ENCODE measurements at places on chromosomes 6 and 20. TPM values are rescaled to one million over a fixed set of nuclear protein-coding genes. Genes with fewer than 3 reads are reported as not detected.

BTBD3 gene
- 69.8 TPM for polyA plus RNA-seq

PPP1R14C gene
- 18.3 TPM for polyA plus RNA-seq

UBE2J1 gene
- 55.8 TPM for polyA plus RNA-seq

VSX1 gene
- polyA plus RNA-seq: not detected

COX4I2 gene
- polyA plus RNA-seq: 33.8 TPM

SLC22A16 gene
- polyA plus RNA-seq: 0.15 TPM

- H3K36me3 ChIP-seq: no peaks in the 10 kb centered on the region
- no peak overlapping the region for H3K27ac ChIP-seq
- no peak for DNase-seq
- H3K4me3 ChIP-seq: no peak overlapping the region
- H3K4me1 ChIP-seq: no peaks in the 10 kb centered on the region
- no peaks in the 10 kb centered on the region for H3K27me3 ChIP-seq
Measured at GRCh38 chr20:51412333-51412871, 130.1 kb downstream of the NFATC2 start.

DNA sequence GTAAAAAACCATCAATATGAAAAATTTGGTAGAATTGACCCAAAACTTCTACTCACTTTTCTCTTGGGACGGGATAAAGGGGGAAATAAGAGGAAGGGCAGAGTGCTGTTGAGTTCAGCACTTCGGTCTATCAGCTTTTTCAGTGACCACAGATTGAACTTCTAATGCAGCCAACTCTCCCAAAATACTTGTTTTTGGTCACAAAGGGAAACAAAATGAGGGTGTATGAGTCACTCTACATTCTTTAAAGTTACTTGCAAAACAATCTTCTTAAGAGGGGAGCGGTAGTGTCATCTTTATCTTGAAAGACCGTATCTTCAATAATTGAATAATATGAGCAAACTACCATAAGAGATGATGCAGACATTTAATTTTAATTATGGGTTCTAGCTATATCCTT lies 661.3 kb downstream of the CD109 start:
- no peaks in the 10 kb centered on the region for H3K27me3 ChIP-seq
- no peaks in the 10 kb centered on the region for H3K4me1 ChIP-seq
- H3K4me3 ChIP-seq: no peak overlapping the region
- no peak overlapping the region for H3K27ac ChIP-seq

GRCh38 chr6:3805448-3806123 lies 43.6 kb upstream of the FAM50B start:
- H3K4me1 ChIP-seq: peaks cover 14% of the 10 kb centered on the region
- H3K27ac ChIP-seq: no peak overlapping the region
- H3K36me3 ChIP-seq: no peaks in the 10 kb centered on the region
- DNase-seq: no peak
- H3K4me3 ChIP-seq: no peak overlapping the region

DNA sequence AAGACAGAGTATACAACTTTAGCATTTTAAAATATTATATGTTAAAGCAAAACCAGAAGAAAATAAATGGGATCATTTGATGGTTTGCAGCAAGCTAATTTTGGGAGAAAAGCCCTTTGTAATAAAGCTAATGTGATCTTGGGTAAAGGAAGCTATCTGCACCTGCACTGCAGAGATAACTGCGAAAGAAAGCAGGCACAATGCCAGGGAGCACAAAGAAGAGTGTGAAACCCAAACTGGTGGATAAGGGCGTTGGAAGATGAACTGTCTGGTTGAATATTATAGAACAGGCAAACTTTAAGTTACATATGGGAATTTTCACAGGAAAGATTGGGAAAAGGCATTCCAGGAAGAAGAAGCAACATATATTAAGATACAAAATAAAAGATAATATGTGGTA lies 179.2 kb upstream of the KHDRBS2 start:
- H3K4me3 ChIP-seq: no peak overlapping the region
- no peak overlapping the region for H3K27ac ChIP-seq
- no peaks in the 10 kb centered on the region for H3K27me3 ChIP-seq
- no peak for DNase-seq
- no peaks in the 10 kb centered on the region for H3K4me1 ChIP-seq

DNA sequence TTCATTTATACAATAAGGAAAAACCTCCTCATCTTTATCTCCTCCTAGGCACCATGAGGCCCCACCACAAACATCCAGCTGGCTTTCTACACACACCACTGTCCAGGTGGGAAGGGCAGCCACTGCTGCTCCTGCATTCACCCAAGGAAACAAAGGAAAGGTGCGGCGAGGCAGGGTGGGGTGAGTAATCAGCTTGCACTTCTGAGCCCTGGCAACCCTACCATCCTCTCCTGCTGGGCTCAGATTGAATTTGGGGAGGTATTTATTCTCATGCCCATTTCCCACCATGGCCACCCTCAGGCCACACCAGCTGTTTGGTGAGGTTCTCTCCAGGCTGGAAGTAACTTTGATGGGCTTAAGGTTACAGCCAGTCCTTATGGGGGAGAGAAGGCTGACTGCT lies 31.2 kb upstream of the SPDEF start:
- no peaks in the 10 kb centered on the region for H3K27me3 ChIP-seq
- peaks cover 33% of the 10 kb centered on the region for H3K36me3 ChIP-seq
- H3K4me1 ChIP-seq: no peaks in the 10 kb centered on the region
- no peak overlapping the region for H3K27ac ChIP-seq
- no peak overlapping the region for H3K4me3 ChIP-seq
- no peak for DNase-seq

- DNase-seq: no peak
- peaks cover 9% of the 10 kb centered on the region for H3K36me3 ChIP-seq
- no peak overlapping the region for H3K27ac ChIP-seq
- H3K4me1 ChIP-seq: peaks cover 31% of the 10 kb centered on the region
- H3K4me3 ChIP-seq: no peak overlapping the region
Measured at GRCh38 chr6:52286798-52287432, 2.4 kb upstream of the MCM3 start.
